ENCODE measurements at places on chromosomes 7 and 10.

GRCh38 chr10:69061305-69062161 lies 26.4 kb upstream of the SRGN start:
- DNase-seq = peak; percentile 85

GRCh38 chr10:66187053-66187733 lies 738.6 kb upstream of the LRRTM3 start:
- DNase-seq = no peak

GRCh38 chr7:30853576-30853975 lies 58.1 kb upstream of the AQP1 start:
- no peak for DNase-seq

- DNase-seq = no peak
Observed at GRCh38 chr10:17443707-17444387, 10.5 kb downstream of the ST8SIA6 start.

GRCh38 chr10:131503992-131504391 lies 192.5 kb upstream of the TCERG1L start:
- DNase-seq = no peak

- DNase-seq = no peak
Observed at GRCh38 chr10:98453729-98454128, 7.0 kb upstream of the HPS1 start.

DNA sequence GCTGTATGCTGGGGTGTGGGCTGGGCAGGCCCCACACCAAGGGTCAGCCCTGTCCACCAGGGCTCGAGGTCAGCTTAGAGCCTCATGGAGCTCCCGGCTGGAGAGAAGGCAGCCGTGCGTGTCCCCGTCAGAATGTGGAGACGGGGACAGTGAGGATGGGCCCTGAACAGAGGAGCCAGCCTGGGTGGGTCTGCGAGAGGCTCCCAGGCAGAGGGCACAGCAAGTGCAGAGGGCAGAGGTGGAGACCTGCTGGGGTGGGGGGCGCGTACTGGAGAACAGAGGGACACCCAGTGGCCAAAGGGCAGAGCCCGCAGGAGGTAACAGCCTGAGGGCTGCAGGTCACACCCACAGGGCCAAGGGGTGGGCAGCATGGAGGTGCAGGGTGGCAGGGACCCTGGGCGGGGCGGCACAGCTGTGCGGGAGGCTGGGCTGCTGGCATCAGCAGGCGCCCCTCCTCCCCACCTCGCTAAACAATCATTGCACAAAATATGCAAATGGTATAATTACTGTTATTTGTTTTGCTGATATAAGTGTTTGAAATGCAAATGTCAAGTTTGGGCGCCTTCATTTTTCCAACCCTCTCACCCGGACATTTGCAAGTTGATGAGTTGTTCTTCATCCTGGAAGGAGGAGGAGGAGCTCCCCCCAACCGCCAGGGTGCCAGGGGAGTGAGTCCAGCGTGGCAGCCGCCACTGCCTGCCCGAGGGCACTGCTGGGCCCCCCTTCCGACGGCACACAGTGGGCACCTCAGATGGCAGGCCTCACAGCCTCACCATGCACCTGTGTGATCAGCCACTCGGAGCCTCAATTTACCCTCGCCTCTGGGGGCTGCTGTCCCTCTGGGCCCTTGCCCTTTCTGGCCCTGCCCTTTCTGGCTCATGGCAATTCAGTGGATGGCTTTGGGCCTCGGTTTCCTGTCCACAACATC lies 35.0 kb downstream of the ELFN1 start:
- no peak for DNase-seq

GRCh38 chr10:21993360-21994001 lies 10.0 kb downstream of the DNAJC1 start:
- DNase-seq = no peak

DNA sequence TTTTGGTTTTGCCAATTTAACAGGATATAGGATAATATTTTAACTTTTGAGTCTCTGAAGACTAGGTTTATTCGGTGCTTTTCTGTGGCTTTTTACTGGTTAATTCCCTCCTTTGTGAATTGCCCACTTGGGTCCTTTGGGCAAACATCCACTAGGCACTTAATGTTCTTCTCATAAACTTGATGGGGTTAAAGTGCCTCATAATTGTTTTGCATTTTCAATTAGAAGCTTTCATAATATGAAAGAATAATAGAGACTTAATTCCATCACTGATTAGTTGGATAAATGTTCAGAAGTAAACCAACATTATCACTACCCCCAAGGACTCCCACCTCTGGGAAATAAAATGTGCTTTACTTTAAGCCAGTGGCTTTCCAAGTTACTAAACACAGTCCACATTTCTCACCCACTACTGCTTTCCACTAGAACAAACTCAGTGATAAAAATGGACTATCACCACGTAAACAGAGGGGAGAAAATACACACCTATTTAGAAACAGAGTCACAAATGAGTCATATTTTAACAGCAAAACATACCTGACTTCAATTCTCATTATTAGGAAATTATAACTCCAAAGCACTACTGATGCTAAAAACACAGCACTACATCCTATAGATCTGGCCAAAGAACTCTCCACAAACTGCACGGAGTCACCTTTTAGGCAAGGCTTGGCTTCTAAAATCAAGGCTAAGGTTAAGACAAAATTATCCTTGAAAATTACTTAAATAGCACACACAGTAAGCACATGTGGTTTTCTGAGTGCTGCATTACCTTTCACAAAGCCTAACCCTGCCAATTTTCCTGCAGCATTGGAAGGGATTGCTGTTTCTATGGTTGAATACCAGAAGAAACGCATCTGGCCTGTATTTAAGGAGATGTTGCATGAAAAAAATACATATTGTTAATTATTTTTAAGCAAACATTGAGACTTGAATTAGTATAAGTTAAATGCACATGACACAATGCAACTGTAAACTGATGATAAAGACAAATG lies 41.2 kb downstream of the PARD3 start:
- no peak for DNase-seq

- no peak for DNase-seq
Observed at GRCh38 chr10:9076066-9076465, 1021.6 kb downstream of the GATA3 start.

DNA sequence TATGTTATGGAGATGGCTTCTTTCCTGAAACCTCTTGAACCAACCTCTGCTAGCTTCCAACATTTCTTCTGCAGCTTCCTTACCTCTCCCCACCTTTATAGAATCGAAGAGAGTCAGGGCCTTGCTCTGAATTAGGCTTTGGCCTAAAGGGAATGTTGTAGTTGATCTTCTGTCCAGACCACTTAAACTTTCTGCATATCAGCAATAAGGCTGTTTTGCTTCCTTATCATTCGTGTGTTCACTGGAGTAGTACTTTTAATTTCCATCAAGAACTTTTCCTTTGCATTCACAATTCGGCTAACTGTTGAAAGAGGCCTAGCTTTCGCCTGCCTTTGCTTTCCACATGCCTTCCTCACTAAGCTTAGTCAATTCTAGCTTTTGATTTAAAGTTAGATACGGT lies 48.0 kb downstream of the KLHDC10 start:
- no peak for DNase-seq
